ENCODE measurements at places on chromosomes 7 and 10.

DNA sequence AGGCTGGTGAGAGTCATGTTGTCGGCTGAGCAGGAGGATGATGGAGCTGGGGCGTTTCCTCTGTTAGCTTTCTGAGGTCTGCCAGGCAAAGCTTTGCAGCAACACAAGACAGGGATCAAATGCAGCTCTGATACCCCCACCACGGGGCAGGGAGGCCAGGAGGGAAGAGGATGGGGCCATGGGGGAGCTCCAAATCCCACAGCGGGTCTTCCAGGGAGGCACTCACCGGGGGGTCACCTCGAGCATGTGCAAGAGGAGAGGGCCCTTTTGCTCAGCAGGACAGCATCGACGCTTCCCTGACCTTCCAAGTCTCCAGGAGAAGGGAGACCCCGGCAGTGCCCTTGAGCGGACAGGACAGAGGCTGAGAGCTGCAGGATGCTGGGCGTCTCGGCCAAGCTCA, 127.5 kb downstream of the WDR37 start:
- no peak for DNase-seq

DNA sequence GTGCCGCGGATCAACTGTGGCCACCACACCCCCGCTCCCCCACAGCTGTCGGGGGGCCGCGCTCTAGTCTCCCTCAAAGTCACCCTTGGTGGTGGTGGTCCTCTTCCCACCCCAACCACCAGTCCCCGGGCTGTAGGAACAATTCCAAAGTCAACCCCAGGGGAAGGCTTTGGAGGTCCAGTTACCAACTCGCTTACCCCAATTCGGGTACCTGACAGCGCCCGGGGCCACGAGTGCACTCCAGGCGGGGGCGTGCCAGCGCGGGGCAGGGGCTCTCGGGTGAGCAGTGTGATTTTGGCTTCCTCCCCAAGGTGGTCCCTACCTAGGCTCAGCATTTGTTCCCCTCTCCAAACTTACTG, 584 bp upstream of the ZMIZ1 start:
- no peak for DNase-seq

GRCh38 chr7:133650069-133650468, 397.2 kb downstream of the EXOC4 start:
- peak; percentile 32 for DNase-seq

DNA sequence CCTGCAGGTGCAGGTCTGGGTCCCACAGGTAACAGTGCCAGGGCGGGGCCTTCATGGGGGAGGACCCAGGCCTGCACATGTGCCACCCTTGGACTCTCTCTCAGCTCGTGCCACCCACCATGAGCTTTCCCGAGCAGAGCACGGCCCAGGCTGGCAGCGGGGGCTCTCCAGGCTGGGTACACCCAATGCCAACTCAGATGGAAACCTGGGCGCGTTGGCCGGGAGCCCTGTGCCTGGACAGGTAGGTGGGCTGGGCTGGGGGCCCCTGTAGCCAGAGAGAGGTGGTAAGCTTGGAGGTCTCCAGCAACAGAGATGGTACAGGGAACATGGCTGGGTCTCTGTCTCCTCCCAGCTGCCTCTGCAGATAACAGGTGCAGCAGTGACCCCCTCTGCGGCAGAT, 69.9 kb upstream of the ADARB2 start:
- no peak for DNase-seq

DNA sequence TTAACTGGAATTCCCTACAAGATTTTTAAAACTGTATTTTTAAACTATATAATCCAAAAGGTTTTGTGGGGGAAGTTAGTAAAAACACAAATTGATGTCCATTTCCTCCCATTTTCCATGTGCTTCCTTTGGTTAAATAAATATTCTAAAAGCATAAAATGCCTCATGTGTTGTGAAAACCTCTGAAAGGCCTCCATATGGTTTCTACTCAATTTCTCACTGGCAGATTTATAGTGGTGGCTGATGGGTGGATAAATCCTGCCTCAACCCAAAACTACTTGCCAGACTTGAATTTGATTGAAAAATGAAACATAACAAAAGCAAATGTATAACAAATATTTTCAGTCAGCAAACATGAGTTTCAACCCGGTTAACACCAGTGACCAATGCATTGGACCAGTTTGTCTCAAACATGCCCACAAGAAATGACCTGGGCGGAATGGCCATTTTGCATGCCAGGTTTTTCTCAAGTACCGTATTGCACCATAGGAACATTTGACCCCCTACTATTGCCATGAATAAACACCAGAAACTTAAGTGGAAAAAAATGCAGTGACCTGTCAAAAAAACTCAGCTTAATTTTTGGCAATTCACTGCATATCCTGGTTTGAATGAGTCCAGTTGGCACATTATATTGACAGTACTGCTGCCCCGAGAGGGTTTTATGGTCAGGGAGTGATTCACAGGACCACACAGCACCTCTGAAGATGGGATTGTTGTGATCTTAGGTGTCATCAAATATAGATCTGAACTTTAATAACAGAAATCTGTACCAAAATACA, 454.6 kb upstream of the ANKRD30A start:
- peak; percentile 9 for DNase-seq

DNA sequence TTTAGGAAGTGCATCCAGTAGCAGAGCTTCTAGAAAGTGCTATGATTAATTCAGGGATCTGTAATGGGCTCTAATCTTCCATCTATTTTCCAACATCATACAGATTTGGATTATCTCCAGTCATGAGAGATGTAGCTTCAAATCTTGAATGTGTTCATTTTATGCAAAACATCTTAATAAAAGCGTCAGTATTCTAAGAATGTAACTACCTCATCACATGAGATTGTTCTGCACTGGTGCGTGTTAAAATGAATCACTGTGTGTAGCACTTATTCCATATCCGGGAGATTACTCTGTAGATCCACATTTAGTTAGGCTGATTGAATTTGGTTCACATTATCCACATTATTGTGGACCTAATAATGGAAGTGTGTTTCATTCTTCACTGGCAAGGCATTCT, 344.9 kb upstream of the CHRM2 start:
- peak; percentile 17 for DNase-seq

DNA sequence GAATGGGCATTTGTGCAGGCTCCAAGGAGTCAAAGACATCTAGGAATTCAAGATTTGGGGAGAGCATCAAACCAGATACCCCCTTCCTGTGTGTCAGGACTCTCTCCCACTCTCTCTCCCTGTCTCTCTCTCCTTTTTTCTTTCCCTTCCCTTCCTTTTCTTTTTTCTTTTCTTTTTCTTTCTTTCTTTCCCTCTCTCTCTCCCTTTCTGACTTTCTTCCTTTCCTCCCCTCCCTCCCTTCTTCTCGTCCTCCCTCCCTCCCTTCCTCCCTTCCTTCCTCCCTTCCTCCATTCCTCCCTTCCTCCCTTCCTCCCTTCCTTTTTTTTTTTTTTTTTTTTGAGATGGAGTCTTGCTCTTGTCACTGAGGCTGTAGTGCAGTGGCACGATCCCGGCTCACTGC, 24.1 kb upstream of the MINDY3 start:
- no peak for DNase-seq

DNA sequence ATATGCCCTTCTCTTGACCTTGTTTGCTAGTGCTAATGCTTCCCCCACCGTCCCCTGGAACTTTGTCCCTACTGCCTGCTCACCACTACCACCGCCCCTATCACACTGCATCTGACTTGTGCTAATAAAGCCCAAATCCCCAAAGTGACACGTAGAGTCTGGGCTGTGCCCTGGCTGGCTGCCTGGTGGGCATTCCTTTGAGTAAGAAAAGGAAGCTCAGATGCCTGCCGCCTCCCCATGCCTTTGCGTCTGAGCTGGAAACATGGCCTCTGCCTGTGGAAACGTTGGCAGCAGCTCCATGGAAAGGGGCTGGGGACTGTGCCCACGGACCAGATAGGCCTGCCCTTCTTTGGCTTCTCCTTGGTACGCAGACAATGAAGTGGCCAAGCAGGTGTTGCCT, 138.3 kb downstream of the CYP26A1 start:
- DNase-seq = no peak

GRCh38 chr7:101100858-101101847, 15.9 kb downstream of the TRIM56 start:
- DNase-seq = no peak

GRCh38 chr10:88082806-88083596, 219.6 kb downstream of the PTEN start:
- DNase-seq = no peak

DNA sequence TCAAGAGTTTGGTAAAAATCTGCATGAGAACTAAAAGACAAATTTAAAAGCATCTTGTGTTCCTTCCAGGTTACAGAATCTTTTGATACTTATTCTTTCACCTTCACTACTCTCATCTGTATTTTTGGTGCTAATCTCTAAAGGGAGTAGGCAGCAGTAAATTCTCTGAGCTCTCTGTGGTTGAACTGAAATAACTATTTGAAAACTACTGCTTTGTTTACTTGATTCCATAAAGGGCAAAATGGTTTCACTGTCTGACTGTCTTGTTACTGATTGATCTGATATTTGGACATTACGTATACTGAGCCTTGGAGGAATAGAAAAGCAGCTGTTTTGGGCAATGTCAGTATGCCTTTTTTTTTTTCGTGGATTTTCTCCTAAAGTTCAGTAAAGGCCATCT, 103.3 kb downstream of the CHRM2 start:
- no peak for DNase-seq

All from GM04504 (cell line).